ENCODE measurements at places on chromosomes 12 and 14. TPM values are rescaled to one million over a fixed set of nuclear protein-coding genes. Genes with fewer than 3 reads are reported as not detected.

DNA sequence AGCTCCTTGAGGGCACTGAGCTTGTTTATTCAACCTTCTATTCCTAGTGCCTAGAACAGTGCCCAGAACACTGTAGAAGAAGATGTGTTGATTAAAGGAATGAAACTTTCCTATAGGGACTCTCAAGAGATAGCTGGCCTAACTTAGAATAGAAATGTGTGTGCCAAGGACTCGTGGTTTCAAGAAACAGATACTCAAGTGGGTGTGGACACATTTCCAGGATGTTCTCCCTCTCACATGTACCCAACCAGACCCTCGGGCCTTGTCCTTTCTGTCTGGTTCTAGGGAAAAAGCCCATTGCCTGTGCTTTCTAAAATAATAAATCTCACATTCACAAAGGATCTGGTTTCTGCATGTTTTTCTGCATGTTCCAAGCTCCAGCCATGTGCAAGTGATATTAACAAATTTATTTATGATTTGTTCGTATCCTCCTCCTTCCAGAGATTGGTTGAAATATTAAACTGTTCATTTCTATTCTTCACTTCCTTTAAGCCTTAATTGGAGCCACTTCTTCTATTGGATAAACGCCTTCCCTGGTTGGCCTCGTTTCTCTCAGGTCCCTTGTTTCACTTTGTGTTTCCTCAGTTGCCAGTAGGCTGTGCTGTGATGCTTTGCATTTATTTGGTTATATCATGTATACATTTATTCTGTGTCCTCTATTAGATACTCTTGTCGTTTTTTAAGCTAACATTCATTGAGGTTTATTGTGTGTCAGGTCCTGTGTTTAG is 89.8 kb downstream of the CRADD start:
- DNase-seq, result peak; percentile 30

GRCh38 chr14:97995038-97995437 is 1197.9 kb downstream of the VRK1 start:
- DNase-seq, result no peak

DNA sequence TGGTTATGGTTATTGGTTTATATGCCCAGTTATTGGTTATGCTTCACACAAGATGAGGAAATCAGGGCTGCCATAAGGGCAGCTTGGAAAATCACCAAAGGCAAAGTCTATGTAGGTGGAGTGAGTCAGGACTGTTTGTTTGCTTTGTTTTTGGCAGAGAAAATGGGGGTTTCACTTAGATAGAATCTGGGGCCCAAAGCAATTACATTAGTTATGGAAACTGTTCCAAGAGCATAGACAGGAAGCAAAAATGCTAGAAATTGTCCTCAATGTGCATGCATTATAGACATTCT is 2.2 kb downstream of the VAMP1 start:
- DNase-seq, result peak; percentile 37

GRCh38 chr12:12804011-12804410 is 9.1 kb upstream of the DDX47 start:
- no peak for DNase-seq

DNA sequence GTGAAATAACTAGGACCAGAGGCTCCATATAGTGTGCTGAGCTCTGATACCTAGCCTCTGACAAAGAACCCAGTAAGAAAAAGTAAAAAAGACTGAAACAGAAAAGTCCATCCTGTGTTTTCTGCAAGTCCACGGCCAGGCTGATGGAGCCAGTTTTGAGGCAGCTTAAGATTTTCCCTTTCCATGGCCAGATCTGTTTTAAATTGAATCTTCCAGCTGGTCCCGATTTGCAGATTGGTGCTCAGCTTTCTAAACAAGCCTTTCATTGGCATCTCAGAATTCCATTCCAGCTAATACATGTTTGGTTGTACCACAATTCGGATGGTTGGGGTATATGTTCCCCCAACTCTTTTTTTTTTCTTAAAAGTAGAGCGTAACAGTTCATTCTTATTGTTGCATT is 152.0 kb downstream of the DACT1 start:
- DNase-seq, result no peak

ADSS1 gene
- total RNA-seq, result 4.2 TPM
